ENCODE measurements at places on chromosomes 2 and 18.

DNA sequence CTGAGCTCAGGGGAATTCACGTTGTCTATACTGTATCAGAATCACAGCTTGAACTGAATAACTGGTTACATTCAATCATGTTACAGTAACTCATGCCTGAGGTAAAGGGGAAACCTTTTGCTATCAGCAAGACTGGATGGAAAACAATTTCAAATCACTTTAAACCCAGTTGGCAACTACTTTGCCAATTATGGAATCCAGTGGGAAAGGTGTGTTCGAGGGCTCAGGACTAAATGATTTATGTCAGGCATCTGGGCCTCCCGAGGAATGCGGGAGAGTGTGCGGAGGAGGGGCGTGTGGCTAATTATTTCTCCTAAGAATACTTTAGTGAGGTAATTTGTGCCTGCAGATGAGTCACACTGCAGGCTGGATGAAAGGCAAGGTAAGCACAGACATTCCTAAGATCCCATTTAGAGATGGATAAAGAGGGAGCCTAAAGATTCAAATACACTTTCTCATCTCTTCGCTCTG is 100.1 kb downstream of the HRH4 start:
- no peak for DNase-seq

GRCh38 chr2:37350034-37350433 is 5.6 kb downstream of the QPCT start:
- no peak for DNase-seq

DNA sequence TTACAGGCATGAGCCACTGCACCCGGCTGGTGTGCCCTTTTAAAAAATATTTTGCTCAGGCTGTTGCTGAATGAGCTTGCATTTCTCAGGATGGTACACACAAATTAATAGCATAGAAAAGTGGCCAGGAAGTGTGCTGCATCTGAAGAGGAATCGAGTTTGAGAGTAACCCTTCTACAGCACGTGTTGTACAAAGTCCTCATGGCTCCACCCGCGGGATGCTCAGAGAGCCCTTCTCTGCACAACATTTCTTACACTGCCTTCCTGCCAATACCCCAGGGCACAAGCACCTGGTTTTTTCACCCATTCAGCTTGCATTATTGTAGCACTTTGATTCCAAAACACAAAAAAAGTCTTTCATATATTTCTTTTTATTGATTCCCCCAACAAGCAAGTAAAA is 90.1 kb upstream of the NEDD4L start:
- DNase-seq = no peak

DNA sequence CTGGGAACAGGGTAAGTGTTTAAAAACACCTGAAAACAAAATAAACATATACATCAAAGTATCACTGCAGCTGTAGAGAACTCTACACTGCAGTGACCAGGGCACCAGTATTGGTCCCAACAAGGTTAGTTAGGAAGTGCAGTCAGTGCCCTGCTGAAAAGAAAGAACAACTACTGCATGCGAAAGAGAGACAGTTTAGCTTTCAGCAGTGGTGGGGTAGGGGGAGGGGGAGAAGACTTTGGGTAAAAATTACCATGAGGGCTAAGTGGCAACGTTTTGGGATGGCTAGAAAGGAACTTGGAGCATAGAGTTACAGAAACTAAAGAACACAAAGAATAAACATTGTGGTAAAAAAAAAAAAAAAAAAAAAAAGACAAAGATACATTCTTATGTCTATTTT is 112.1 kb downstream of the UPP2 start:
- no peak for DNase-seq

DNA sequence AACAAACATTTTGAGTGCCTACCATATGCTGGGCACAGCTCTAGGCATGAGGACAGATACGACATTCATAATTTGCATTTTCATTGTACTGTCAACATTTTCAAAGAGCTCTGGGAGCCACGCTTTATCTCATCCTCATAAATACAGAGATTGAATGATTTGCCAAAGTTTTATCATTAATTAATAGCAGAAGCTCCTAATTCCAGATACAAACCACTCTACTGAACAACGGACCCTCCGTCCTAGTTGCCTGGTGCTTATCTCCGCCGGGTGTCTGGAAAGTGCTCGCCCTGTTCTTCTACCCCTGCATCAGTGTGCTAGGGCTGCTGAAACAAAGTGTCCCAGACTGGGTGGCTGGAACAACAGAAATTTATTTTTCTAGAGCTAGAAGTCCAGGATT is 23.8 kb downstream of the SERTAD2 start:
- DNase-seq = no peak

DNA sequence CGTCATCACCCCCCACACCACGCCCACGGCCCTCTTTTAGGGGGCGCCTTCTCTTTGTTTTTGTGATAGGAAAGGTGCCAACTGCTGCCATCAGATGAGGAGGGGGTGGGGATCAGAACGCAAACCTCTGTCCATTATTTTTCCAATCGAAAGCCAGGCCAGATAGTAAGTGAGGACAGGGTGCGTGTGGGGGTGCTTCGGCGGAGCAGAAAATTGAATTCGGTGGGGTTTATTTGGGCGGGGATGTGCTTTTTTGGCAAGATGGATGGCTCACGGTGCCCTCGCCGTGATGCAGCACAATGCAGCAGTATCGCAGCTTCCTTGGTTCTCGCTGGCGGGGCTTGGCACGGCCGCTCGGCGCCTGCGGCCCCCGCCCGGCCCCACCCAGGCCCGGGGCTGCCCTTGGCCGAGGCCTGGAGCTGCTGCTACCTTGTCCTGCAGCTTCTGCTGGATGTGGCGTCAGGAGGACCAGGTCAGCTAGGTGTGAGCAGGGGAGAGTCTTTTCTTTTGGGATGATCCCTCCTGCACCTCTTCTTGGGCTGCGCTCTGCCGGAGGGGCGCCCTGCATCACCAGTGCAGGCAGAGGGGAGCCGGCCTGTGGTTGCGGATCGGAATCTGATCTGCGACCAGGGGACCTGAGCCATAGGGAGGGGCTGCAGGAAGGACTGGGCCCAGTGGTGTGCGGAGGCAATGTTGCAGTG is 1.3 kb downstream of the SPTBN1 start:
- no peak for DNase-seq

GRCh38 chr2:10477443-10478297 is 29.5 kb upstream of the ODC1 start:
- no peak for DNase-seq

GRCh38 chr2:237073552-237073951 is 12.1 kb upstream of the COPS8 start:
- DNase-seq = no peak

DNA sequence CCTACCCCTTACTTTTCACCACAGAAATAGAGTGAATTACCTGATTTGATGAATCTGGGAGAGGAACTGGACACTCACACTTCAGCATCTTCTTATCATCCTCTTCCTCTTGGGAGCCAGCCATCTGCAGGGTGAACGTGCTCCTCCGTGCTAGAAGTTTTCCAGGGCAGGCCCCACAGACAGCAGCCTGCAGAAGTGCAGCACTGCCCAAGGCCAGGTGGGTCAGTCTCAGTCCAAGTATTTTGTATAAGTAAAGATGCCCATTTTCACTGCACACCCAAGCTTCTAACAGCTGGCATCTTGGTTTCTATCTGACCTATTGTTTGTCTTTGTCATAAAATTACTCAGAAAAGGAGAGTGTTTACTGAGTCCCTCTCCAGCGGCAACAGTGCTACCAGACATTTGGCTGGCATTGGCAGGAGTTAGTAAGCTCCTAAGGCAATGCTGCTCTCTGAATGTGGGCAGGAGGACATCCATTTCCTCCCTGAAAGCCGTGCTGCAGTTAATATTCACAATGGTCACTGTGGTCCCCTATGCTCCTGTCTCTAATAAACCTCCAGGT is 222.6 kb upstream of the CTAGE1 start:
- DNase-seq = no peak

DNA sequence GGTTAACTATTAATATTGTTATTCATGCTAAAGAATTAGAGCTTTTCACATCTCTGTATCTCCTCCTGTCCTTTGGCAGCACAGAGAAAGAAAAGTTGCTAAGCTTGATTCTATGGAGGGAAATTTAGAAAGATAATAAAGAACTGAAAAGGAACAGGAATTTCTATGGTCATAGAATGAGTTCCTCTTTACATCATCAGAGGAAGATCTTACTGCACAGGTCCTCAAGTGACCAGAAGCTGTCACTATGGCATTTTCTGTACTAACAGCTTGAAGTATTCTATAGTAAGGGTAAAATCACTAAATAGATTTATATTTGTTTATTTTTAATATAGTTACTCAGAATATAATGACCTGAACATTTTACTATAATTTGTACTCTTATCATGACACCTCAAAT is 6.0 kb upstream of the PRKD3 start:
- DNase-seq = no peak

Data from NCI-H187 (cell line).